Left forelimb (tissue), 1 donor: ENCODE measurements at places on chromosomes 2 and 18.

GRCh38 chr2:151802315-151802714, 25.9 kb downstream of the ARL5A start:
- DNase-seq: no peak

DNA sequence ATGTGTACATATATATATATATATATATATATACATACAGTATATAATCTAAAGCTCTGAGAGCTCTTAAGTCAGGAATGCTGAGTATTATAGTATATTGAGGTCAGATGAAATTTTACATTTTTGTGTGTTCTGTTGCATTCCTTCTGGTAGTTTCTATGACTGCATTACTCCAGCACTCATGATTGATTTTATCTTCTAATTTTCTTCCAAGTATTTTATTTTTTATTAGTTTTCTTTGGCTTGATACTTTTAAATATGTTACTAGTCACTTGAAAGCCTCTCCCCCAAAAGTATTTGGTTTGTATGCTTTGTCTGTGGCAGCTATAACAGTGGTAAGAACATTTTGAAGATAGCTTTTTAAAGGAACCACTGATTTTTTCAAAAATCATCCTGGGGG, 25.0 kb downstream of the METTL21A start:
- no peak for DNase-seq

DNA sequence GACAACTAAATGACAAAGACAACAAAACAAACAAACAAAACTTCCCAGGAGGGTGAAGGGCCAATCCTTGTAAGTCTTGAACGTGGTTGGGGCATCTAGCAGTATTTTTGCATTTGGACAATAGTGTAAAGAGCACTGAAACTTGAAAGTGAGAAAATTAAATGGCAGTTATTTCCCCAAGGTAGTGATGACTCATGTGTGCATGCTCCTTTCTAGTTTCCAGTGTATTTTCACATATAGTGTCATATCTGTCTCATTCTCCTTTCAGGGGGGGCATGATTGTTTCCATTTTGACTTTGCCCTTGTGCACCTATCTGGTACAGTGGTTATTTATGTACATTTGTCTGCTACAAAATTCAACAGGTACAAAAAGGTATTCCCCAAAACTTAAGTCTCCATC, 39.5 kb downstream of the CERS6 start:
- no peak for DNase-seq

DNA sequence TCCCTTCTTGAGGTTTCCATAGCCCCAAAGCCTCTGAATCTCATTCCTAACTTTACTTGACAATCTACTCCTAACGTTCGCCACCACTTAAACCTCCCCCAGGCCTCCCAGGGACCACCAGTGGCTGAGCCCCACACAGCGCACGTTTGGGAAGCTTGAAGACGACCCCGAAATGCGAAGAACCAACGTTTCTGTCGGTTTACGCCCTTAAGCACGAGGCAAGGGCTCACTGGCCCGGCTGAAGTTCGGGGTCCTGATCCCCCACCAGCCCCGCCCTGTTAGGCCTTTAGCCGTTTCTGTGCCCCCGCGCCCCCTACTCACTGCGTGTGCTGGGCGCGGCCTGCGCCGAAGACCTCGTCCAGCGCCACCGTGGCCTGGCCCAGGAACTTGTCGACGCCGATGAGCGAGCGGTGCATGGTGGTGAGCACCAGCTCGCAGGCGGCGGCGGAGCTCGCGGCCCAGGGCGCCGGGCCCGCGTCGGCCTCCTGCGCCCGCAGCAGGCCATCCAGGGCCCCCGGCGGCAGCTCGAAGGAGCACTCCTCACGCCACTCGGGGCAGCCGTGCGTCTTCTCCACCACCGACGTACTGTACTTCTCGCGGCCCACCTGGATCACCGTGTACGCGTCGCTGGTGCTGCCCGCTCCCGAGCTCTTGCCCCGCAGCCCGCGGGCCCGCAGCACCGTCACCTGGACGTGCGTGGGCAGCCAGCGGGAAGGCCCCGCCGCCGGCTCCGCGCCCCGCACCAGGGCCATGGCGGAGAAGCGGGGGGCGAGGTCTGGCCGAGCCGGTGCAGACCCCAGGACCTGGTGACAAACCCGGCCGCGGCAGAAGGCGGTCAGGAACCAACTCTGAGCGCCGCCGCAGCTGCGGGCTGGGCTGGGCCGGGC, 479 bp downstream of the RAB11FIP5 start:
- DNase-seq: no peak

GRCh38 chr2:98711506-98711905, 19.4 kb downstream of the MGAT4A start:
- DNase-seq: no peak

- no peak for DNase-seq
Observed at GRCh38 chr18:45212181-45213039, 402.9 kb upstream of the SLC14A2 start.

DNA sequence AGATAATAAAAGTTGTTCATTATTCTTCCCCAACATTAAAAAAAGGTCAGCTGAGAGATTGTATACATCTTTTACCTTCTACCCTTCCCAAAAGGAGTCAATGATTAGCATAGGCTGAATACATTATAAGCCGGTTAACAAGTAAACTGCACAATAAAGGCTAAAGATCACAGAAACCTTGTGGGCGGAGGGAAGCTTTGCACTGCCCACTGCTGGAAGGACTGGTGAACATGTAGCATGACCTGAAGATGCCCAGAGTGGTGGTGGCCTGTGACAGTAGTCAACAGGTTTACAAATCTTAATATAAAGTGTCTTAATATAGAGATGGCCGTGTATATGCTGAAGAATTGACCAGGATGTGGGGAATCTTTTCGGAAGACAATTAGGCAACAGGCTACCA, 35.6 kb downstream of the ARL5A start:
- no peak for DNase-seq

- no peak for DNase-seq
Observed at GRCh38 chr2:45494275-45494977, 116.6 kb downstream of the SRBD1 start.

- no peak for DNase-seq
Observed at GRCh38 chr2:198052741-198053140, 248.3 kb downstream of the PLCL1 start.

GRCh38 chr2:85675866-85676548, 8.0 kb upstream of the SFTPB start:
- DNase-seq: no peak

DNA sequence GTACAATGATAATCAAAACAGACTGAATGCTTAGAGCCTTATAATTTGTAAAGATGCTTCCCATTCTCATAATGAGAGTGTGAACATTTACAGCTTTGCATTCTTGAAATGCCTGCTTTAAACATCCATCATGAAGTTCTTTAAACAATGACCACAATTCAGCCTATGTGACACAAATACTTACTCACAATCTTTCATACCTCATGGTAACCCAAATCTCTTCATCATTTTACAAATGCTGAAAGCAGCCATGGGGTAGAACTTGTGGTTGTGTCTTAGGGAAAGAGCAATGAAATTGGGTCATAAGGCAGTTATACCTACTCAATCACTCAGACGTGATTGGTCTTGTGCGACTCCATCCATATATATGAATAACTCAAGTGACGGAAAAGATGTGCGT, 140.7 kb downstream of the RND3 start:
- no peak for DNase-seq

DNA sequence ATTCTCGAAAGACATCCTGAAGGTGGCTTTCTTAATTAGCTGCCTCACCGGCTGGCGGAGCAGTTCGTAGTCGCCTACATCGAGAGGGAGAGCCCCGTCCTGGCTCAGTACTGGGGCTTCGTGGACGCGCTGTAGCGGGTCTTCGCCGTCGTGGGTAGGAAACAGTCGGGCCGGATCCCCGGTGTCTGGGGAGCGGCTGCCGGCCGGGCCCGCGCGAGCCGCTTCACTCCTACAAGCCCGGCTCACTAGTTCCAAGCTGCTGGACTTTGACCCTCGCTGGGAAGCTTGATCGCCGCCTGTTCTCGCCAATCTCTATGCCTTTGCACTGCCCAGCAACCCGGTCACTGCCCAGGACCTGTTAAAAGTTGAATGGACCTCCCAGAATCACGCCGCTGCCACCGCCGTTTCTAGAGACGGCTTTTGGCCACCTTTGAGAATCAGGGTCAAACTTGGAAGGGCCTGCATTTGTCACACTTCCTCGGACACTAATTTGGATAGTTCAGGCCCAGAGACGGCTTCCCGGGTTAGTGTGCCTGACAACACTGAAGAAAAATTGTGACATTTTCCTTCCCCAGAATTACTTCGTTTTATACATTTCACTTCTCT, 41.4 kb upstream of the AKAIN1 start:
- DNase-seq: no peak

DNA sequence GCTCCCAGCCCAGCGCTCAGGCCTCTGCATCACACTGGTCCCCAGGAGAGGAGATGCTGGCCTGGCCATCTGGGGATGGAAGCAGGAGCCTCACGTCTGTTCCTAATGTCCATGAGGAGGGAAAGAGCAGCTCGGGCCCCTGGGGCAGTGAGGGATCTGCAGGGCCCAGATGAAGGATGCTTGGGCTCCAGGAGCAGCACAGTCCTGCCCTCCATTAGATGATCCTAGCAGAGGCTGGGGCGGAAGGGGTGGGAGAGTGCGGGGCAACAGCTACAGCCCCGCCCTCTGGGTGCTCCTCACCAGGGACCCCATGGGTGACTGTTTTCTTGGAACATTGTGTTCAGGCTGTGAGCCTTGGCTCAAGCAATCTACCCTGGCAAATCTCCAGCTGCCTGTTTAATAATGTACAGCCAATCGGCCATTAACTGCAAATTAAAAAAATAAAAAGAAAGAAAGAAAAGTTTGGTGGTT, 49.7 kb downstream of the TNS1 start:
- DNase-seq: peak; percentile 47

DNA sequence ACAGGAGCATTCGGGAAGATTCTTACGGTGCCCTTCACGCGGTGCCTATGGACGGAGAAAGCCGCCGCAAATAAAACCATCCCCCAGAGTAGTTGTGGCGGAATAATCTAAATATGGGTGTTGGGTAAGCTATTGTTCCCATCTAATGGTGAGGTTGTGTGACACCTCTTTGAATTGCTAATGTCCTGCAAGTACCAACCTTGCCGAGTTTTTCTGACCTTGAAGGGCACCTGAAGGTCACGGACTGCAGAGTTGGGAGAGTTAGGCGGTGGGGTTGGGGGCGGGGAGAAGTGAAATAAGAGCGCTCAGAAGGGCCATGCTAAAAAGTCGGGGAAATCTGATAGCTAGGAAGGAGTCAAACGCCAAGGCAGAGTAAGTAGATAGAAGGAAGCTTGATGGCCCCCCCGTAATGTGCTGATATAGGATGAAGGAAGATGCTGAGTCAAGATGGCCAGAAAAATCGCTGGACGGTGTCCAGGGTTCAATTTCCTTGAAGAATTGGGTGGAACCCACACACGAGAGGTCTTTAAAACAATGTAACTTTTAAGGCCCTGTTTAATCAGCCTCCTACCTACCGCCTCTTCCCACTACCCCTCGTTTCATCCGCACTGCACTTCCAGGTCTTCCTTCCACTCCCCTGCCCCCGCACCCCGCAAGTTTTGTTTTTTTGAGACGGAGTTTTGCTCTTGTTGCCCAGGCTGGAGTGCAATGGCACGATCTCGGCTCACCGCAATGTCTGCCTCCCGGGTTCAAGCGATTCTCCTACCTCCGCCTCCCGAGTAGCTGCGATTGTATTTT, 600 bp downstream of the KATNAL2 start:
- no peak for DNase-seq

GRCh38 chr18:27723168-27723567, 453.8 kb downstream of the CDH2 start:
- DNase-seq: no peak

- DNase-seq: no peak
Observed at GRCh38 chr2:241475267-241475666, 33.1 kb downstream of the STK25 start.

DNA sequence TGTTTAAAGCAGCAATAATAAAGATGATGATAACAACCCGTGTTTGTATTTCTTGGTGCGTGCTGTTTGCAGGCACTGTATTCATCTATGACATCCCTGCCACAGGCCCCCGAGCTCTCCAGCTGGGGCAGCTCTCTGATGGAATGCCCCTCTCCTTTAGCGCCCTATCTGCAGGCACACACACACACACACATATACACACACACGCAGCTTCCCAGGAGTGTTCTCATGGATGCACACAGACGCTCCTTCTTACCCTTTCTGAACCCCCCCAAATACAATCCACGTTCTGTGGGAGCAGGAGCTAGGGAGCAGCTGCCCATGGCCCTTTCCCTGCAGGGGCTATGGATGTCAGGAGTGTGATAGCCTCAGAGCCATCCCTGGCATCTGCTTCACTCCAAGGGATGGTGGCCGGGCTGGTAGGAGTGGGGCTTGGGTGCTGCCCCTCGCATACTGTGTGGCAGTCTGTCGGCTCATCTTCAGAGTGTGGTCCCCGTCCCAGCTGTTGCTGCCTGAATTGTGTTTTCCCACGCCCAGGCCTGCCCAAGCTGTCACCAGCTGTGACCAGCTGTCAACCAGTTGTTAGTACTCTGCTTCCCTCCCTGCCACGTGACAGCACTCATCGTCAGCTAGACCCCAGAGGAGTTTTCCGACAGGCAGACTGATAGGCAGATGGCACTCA, 50.8 kb upstream of the MYCN start:
- peak; percentile 78 for DNase-seq

- DNase-seq: no peak
Observed at GRCh38 chr2:85929096-85930050, 40.6 kb upstream of the ST3GAL5 start.

- no peak for DNase-seq
Observed at GRCh38 chr2:104562537-104562936, 291.4 kb upstream of the POU3F3 start.

DNA sequence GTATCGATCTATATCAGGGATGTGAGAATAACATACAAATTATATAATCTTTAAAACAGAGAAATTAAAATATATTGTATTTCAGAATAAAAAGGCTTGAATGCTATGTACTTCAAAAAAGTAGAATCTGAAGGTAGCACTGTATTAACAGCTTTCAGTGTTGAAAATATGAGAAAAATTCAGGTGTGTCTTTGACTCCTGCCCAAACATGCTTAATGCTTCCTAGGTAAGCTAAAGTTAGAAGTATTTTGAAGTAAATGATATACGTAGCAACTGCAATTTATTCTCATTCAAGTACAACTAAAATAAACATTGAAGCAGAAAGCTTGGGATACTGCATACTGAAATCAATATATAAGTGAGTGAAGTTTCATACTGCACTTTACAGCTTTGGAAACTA, 1082.0 kb upstream of the ACVR2A start:
- no peak for DNase-seq

- no peak for DNase-seq
Observed at GRCh38 chr2:44786045-44786816, 155.3 kb upstream of the SIX3 start.

DNA sequence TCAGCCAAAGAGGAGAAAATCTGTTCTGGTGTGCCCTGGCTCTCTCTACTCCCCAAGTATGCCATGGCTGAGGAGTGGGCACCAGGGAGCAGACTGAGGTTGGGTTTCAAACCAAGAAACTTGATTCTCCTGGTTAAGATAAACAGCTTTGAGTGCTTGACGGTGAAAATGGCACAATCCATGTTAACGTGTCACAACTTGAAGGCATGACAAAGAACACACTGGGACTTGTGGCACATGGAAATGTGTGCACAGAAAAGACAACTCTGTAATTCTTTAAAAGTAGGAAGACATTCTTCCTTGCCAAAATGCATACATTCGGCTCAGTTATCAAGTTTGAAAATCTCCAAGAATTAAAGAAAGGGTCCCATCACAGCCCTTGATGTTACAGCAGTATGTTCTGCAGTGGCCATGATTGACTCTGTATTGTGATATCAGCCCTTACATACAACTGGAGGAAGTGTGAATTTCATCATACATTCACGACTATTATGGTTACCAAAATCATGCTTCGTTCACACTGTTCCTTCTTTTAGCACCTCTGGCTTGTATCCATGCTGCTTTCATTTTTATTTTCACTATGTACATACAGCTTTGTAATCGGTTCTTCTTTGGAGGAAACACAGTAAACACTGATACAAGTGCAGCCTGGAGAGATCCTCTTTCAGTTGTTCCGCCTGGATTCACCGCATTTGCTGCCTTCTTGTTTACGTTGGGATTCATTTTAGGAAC, 15.6 kb upstream of the ACTG2 start:
- DNase-seq: no peak
